T-helper 2 cell (primary cell): ENCODE measurements at places on chromosomes 11 and 22.

- DNase-seq, result no peak
Measured at GRCh38 chr22:39212721-39213376, 31.9 kb downstream of the PDGFB start.

DNA sequence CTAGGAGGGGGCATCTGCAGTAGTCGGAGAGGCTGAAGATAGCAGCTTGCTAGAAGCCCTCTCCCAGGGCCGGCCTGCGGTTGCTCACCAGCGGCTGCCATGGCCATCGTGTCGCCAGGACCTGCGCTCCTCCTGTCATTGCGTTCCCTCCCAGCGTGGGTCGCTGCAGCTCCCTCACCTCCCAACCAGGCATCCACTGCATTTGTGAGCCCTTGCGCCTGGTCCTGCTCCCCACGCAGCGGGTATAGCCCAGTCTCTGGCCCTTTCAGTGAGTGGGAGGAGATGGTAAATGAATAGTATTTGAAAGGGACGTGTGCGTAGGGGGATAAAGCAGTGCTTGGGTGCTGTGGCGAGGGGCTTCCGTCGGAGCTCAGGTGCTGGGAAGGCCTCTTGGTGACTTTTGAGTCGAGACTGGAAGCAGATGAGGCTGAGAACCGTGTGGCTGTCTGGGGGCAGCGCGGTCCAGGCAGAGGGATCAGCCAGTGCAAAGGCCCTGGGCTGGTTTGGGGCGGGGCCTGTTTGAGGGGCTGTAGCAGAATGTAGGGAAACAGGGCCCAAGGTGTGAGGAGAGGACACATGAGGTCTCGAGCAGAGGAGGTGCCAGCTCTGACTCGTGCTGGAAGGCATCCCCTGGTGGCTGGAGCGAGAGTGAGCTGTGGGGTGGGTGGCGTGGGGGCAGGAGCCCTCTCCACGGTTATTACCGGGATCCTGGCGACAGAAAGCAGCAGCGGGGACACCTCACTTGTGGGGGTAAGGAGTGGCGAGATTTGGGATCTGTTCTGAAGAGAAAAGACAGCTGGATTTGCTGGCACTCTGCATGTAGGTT lies 39.3 kb downstream of the LRP5 start:
- DNase-seq, result no peak

DNA sequence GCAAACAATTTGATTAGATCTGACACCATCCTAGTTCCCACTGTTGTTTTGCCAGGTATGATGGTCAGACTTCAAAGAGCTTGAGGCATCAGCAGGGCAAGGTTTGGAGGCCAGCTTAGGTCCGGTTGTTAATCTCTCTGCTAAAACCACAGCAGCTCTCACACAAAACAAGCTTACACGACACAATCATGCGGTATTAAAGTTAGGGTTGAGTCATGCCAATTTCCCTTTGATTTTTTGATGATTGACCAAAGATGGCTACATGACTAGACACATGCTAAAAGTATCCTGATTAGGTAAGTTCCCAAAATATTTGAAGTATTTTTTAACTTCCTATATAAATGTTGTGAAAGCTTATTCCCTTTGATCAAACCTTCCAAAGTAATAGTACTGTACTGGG lies 145.9 kb downstream of the ELP4 start:
- no peak for DNase-seq

- DNase-seq, result no peak
Measured at GRCh38 chr11:73445980-73446379, 69.8 kb downstream of the RELT start.

DNA sequence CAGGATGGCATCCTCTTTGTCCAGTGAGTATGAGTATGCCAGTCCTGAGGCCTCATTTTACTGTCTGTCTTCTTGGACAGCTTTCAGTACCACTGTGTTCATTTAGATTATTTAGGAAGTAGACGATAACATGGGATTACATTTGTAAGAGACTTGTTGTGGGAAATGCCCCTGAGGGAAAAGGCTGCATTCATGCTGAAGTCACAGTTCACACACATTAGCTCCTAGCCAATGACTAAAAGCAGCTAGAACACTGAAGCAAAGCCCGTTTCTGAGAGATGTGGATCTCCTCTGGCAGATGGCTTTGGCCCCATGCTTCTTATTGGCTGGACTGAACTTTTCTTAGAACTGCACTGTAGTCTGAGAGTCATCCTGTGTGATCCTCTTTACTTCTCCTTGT lies 242.4 kb downstream of the FAM76B start:
- no peak for DNase-seq

DNA sequence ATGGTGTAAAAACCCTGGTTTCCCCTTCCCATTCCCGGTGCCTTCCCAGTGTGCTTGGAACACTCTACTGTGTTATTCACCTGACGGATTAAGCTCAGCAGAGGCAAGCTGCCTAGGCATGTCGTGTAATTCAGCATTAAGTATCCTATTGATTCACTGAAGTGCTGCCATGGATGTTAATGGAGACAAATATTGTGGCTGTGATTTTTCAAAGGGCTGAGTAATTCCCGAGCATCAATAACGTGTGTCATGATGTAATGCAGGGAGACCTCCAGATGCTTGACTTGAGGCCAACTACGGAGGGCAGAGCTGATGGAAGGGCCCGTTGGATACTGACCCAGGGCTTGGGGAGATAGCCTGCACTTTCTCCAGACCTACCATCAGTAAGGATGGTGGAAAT lies 269.0 kb downstream of the ST3GAL4 start:
- DNase-seq, result no peak

DNA sequence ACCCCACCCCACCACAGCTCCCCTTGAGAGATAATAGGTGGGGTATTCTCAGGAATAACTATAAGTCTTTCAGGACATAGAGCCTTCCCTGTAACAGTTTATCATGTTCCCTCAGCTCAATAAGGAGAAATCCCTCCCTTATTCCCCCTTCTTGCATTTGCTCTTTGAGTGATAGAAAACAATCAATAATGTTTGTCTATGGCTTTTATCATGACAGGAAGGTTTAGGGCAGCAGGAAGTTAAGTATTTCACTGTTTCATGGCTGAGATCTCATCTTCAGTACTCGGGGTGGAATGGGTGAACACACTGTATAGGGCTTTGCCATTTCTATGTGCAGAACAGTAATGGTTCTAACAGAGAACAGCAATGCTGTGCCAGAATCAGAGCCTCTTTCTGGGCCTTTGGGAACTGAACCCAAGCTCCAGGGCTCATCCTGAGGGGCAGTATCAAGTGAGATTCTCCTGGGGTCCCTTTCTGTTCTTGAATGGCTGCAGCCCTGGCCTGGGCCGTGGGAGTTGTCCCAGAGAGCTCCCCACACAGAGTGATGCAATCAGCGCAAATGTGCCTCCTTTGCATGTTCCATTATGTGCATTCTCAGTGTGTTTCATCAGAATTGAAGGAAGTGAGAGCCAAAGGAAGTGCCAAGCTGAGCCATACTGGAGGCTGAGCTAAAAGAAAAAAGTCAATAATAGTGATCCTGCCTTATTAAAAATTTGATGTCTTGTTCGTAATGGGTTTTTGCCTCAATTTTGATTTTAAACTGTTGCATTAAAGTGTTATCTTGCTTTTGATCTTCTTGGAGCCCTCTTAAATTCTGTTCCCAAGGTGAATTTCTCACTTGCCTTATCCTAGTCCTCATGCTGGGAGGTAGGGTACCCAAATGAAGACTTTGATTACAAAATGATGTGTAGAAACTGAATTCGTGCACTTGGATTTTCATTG lies 2.9 kb upstream of the CYP2R1 start:
- no peak for DNase-seq

- no peak for DNase-seq
Measured at GRCh38 chr11:83827520-83827919, 541.4 kb upstream of the CCDC90B start.

DNA sequence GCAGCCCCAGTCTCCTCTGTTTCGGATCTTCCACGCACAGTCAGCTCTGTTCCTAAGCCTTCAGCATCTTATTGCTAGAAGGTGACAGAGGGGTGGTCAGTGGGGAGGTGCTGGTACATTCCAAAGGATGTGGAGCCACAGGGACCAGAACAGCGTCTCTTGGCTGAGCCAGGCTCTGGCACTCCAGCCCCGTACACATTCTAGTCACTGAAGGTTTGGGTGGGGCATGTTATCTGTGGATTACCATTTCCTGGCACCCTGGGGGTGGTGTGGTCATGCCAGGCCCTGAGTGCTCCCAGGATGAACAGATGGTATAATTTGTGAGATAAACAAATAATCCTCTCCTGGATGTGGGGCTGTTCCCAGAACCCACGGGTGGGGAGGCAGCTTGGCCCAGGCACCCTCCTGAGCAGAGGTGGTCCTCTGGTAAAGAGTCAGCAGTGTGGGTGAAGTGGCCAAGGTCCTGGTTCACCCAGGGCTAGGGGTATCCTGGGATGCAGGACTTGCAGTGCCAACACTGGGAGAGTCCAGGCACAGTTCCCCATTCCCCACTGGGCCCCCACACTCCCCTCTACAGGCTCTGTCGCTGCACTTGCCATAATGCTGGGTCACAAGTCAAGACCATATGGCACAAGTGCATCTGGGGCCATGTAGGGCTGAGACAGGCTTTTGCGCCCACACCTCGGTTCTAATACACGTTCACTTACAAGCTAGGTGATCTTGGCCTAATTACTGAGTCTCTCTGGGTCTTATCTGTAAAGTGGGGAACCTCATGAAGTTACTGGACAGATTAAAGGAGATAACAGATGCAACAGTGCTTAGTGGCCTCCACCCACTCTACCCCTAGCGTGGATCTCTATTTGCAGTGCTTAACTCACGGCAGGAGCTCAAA lies 33.0 kb downstream of the DKK3 start:
- no peak for DNase-seq

GRCh38 chr11:44404301-44404700 lies 94.4 kb upstream of the ALX4 start:
- DNase-seq, result no peak

- DNase-seq, result no peak
Measured at GRCh38 chr11:46520971-46521745, 72.7 kb downstream of the AMBRA1 start.

- DNase-seq, result no peak
Measured at GRCh38 chr22:39244496-39245129, at the start of gene PDGFB. PDGFB (minus strand) TSS chr22:39244982; CDS start chr22:39243963, 1,019 bp downstream.

DNA sequence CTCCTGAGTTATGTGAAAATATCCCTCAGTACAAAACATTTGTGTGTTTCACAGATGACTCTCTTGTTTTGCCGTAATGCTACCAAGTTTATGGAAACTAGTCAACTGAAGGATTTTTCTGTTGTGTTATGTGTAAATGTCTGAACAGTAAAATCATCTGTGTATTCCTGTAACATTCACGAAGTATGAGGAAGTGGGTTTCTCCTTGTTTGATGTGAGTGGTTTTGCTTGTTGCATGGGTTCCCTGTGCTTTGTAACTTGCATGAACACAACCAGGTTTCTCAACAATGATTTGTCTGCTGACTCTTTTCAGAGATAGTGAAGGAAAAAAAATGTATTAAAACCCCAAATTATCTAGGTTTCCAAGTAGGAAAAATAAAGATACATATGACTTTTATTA lies 138.1 kb downstream of the PGR start:
- no peak for DNase-seq

- DNase-seq, result no peak
Measured at GRCh38 chr11:111410951-111411350, 31.9 kb upstream of the POU2AF1 start.

DNA sequence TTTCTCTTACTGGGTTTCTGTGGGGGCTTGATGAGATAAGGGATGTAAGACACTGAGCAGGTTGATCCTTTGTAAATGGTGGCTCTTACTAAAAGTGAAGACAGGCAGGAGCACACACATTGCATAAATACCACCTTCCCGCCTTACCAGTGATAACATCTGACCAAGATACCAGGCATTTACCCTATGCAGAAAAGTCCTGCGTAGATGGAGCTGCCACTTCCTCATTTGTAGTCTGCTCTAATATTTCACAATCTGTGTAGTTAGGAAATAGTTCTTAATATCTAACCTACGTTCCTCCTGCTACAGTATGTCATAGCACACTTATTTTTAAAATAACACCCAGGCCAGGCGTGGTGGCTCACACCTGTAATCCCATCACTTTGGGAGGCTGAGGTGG lies 23.9 kb upstream of the SWAP70 start:
- no peak for DNase-seq

DNA sequence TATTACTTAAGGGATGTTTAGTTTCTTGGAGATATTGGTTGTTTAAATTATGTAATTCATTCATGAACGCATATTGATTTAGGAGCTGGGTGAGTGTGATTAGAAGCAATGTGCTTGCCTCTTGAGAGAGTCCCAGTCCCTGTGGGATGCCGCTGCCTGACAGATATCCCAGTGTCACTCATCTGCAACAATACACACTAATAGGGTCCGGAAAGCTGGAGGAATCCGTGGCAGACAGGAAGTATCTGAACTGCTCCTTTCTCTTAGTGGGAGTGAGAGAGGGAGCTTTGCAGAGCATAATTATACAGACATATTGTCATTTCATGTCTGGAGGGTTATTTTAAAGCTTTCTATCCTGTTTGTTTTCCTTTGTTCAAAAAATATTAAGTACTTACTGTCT lies 17.4 kb downstream of the AMOTL1 start:
- no peak for DNase-seq

- no peak for DNase-seq
Measured at GRCh38 chr11:114211444-114212121, 84.6 kb upstream of the NNMT start.

- DNase-seq, result no peak
Measured at GRCh38 chr11:2275334-2276279, 5.2 kb upstream of the ASCL2 start.

DNA sequence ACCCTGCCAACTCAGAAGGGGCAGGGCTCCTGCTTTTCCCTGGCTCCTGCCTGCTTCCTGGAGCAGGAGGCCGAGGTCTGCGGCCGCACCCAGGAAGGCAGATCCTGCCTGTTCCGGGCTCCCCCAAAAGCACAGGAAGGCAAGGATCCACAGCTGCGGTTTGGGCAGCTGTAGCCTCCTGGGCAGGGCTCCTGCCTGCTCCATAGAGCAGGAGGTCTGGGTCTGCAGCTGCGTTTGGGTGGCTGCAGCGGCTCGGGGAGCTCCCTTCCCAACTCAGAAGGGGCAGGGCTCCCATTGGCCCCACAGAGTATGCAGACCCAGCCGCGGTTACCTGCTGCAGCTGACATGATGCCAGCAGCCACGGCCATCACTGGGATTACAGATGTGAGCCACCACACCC lies 5.5 kb downstream of the UPK2 start:
- no peak for DNase-seq

DNA sequence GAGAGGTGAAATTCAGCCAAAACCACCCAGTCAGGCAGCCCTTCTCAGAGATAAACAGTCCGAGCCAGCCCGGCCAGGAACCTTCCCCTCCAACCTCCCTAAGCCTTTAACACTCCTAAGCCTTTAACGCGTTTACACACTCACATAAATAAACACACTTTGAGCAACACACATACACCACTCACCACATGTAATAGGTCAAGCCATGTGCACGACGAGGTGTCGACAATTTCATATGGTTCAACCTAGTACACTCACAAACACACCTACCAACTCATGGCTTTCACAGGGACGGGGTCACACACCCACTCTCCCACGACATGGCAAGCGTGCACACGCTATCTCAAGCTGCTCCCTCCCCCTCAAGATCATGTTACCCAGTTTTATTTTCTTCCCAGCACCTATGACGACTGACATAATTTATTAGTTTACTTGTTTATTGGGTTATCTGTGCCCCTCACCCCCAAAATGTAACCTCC lies 15.5 kb downstream of the SLC43A1 start:
- no peak for DNase-seq
